Right ventricle myocardium superior (tissue), 1 donor: ENCODE measurements at places on chromosomes 13 and 19. TPM values are rescaled to one million over a fixed set of nuclear protein-coding genes. Genes with fewer than 3 reads are reported as not detected.

GRCh38 chr13:39016787-39017186, 21.1 kb downstream of the PROSER1 start:
- DNase-seq = no peak

GRCh38 chr13:84668637-84669036, 786.4 kb upstream of the SLITRK1 start:
- no peak for DNase-seq

GRCh38 chr13:89565476-89566100, 1781.9 kb upstream of the MIR17HG start:
- no peak for DNase-seq

- no peak for DNase-seq
Measured at GRCh38 chr19:35013820-35014754, 14.0 kb downstream of the GRAMD1A start.

Gene CD209
- 11.4 TPM for total RNA-seq

Gene ATP4B
- total RNA-seq = not detected

Gene BCAM
- total RNA-seq = 86.2 TPM

Gene PLIN5
- 64.6 TPM for total RNA-seq

Gene IGFLR1
- total RNA-seq = 2.9 TPM
